ENCODE measurements at places on chromosomes 7 and 10.

DNA sequence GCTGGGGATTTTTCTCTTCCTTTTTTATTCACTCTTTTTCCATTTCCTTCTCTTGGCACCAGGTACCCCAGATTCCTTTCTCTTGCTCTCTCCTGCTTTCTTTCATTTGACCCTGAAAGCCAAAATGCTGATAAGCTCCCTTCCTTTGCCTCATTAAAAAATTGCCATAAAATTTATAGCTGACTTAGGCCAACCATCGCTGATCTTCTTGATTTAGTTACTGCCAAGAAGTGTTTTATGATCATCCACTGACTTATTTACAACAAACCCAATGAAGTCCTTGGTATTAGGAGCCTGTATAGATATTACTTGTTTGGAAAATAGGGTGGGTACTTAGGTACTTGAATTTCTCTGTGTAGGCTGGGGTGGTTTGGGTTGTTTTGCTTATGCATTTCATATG lies 173.2 kb upstream of the PHYHIPL start:
- no peak for DNase-seq

- no peak for DNase-seq
These were observed 83.5 kb downstream of the SGMS1 start for GRCh38 chr10:50540069-50540825.

DNA sequence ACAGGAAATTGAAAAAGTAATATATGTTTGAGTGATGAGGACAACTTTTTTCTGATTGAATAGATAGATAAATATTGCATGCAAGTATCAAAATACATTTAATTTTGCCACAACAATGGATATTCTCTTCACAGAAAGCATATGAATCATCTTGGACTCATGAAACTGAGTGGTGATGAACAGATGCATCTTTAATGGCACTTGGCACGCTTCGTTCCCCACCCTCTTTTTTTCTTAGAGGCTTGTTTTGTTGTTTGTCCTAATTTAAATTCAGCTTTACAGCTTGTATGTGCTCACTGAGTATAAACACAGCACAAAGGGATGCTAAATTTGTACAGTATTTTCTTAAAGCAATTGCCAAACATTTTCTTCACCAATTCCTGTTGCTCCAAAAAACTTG lies 145.0 kb upstream of the YAE1 start:
- DNase-seq = no peak

GRCh38 chr7:149232362-149232761 lies 7.1 kb upstream of the ZNF212 start:
- DNase-seq = no peak

DNA sequence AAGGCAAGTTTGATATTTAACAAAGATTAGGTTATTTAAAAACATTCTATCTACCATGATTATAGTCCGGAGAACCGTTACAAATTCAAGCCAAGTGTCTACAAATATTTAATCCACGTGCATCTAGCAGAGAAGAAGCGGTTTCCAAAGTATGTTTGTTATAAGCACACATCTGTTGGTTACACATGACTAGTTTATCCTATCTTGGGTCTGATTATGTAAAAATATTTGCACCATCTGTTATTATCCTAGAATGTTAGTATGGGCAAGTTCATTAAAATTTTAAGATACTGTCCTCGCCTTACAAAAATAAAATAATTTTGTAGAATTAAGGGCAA lies 289.2 kb upstream of the VSTM2A start:
- DNase-seq = no peak

DNA sequence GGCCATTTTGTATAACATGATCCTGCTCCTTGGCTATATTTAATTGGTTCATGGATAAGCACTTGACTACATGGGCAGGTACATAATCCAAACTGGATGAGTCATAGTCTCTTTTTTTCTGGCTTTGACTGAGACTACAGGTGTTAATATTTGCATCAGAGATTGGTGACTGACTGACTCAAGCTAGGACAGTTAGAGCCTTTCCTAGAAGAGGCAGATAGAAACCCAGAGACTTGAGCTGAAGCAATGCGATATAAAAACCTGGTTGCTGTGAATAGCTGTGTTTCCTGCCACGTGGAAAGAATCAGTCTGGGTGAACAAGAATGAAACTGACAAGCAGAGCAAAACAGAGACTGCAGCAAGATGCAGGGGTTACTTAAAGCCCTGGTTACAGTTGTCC lies 81.0 kb downstream of the SAMD9 start:
- DNase-seq = no peak

GRCh38 chr7:144048648-144049047 lies at the start of gene OR2A5:
Gene OR2A5 (plus strand): TSS chr7:144048948. CDS start chr7:144050402, 1,454 bp downstream.
- DNase-seq = no peak

- no peak for DNase-seq
These were observed 65.9 kb upstream of the CC2D2B start for GRCh38 chr10:95841661-95842498.

- no peak for DNase-seq
These were observed 647 bp upstream of the GSAP start for GRCh38 chr7:77416621-77417371.

DNA sequence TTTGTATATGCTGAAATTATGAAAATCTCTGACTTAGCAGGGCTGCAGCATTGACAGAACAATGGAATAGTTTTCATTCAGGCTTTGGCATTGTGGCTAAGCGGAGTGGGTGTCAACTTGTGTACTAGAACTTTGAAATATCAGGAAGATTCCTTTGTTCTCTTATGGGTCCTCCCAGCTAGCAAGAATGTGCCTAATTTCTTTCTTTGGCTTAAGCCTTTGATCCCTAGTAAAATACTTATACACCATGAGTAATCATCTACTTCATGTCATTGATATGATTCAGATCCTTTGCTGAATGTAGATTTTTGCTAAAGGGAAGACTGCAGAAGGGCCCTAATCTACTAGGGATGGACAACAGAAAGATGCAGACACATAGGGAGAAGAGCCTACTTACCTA lies 6.2 kb downstream of the AVL9 start:
- no peak for DNase-seq

- no peak for DNase-seq
These were observed 106.8 kb downstream of the PPP1R3C start for GRCh38 chr10:91525896-91526712.

DNA sequence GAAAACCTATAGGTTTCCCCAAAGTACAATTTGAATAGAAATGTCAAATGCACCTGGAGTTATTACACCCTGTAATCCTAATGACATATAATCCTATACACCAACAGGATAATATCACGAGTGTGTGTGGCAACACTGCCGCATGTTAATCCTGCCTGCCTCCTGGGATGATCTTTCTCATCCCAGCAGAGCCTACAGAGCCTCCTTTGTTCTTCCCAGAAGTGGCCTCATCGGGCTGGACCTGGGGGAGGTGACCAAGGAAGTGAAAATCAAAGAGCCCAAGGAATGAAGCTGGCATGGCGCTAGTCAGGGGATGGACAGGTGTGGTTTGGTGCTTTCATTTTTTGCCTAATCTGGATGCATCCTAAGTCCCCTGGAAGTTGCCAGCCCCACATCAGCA lies 29.5 kb upstream of the LEP start:
- DNase-seq = no peak

DNA sequence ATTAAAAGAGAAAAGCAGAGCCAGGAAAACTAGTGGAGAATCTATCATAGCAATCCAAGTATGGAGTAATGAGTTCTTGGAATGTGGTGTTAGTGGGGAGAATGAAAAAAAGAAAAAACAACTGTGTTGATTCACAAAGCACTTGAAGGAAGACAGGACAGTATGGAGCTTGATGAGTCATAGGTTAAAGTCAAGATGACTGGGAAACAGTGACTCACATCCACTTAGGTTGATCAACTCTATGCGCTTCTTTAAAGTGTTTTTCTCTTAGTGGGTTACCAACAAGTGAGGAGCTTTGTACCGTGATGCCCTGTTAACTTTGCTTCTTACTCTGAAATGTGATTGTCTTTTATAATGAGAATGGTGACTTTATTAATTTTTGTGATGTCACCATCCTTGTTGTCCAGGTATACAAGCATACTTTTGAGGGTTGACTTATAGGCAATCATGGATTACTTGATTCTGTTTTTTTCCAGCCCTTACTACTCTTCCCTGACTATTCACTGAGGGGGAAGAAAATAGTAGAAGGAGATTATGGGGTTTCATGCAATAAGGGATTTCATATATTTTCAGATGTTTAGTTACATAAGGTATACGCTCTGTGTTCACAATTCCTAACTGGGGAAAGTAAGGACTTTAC lies 32.1 kb upstream of the MDFIC start:
- no peak for DNase-seq

DNA sequence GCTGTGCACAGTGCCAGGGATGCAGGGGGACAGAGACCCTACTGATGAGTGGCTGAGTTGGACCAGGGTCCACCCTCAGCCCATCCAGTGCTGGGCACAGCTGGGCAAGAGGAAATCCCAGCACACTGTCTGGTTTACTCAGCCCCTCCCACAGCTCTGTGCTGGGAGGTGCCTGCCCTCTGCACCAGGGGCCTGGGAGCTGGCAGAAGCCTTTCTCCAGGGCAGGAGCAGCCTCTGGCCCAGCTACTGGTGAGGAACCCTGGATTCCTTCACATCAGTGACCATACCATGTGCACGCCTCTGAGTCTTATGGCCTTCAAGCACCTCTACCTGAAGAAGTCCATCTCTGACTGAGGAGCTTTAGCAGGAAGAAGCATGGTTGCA lies 25.9 kb upstream of the C10orf71 start:
- DNase-seq = no peak

- DNase-seq = no peak
These were observed 23.3 kb upstream of the STEAP2 start for GRCh38 chr7:90188281-90188680.

GRCh38 chr7:50658696-50659095 lies 93.5 kb upstream of the DDC start:
- no peak for DNase-seq

DNA sequence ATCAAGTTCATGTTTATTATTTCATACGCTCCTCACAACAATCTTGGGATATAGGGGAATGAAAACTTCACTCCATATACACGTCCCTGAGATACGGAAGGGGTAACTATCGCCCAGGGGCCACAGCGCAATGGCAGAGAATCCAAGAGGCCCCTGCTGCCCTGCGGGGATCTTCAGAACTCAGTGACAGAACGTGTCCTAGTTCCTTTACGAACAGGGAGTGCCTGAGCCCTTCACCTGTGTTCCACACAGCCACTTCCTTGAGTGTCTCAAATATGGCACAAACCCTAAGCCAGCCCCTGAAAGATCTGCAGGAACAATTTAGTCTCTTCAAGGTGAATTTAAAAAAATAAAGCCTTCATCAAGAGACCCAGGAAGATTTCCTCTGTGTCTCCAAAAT lies 25.9 kb downstream of the LYZL1 start:
- DNase-seq = no peak

- DNase-seq = no peak
These were observed 440.1 kb downstream of the KCNMA1 start for GRCh38 chr10:77197544-77197943.

- DNase-seq = no peak
These were observed 7.1 kb downstream of the GIMAP1 start for GRCh38 chr7:150723467-150723866.

DNA sequence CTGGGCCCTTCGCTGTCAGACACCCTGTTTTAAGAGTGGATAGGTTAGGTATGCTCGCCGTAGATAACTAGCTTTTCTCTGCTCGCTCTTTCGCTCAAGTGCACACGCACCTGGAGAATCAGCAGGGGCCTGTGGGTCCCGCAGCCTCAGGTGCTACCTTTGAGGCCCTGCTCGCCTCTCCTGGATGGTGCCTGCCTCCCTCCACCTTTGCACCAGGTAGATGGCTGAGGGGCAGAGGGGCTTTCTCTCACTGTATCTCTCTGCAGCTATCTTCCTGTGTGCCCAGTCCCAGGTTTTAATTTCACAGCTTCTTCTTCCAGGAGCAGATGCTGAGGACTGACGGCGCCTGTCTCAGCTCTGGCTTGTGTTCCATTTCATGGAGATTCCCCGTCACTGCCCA lies 227.9 kb downstream of the TCF7L2 start:
- DNase-seq = no peak

DNA sequence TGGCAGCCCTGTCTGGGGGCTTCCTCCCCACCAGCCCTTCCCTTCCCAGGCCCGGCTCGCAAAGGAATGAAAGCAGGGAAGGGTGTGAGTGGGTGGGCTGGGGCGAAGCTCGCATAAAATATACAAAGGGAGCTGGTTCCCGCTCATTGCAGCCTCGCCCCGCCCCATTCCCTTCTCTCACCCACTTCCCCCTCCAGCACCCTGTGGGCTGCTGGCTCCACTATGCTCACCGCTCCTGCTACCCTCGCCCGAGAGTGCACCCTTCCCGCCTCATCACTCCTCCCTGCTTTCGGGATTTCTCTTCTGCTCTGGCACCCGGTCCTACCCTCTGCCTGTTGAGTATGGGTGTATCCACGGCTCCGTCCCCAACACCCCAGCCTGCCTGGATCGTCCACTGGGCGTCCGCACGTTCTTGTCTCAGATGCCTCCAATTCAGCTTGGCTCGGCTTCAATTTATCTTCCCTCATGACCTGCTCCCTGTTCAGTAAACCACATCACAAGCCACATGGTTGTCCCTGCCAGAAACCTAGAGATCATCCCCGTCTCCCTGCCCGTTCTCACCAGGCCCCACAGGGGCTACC lies 14.4 kb upstream of the TTYH3 start:
- no peak for DNase-seq

DNA sequence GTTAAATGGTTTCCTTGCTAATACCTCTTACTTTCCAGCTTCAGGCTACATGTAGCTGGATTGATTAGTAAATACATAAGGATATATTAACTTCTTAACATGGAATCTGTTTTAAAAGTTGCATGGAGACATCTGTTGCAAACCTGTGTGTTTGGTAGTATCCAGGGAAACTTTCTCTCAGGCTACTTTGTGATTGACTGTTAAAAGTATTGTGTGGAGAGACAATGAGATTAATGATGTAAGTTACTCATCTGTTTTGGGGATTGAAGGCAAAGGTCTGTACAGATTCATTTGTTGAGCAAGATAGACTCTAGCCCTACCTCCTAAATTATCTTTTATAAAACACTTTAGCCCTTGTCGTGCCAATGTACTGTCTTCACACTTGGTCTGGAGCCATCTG lies 6.6 kb downstream of the CREB5 start:
- DNase-seq = no peak

- no peak for DNase-seq
These were observed 122.5 kb upstream of the LANCL2 start for GRCh38 chr7:55242613-55243012.

GRCh38 chr10:24457661-24458318 lies 248.9 kb downstream of the KIAA1217 start:
- no peak for DNase-seq

Measured in activated CD4-positive, CD25-positive, alpha-beta regulatory T cell (primary cell).